ENCODE measurements at places on chromosomes 12 and 14.

DNA sequence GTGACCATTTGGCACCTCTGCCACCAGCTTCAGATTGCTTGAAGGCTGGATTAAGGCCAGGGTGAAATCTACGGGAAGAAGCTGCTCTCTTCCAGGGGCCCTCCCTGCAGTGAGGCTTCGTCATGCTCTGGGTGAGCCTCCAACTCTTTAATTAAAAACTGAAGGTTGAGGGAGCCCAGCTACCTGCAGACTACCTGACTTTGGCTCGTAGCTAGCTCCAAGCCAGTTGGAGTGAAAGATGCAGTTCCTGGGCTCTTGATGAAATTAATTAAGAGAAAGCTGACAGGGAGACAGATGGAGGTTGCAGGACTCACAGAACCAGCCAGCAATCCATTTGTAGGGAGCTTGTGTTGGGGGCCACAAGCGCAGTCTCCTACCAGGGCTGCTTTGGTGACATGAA is 168.5 kb upstream of the SFSWAP start:
- no peak for DNase-seq

DNA sequence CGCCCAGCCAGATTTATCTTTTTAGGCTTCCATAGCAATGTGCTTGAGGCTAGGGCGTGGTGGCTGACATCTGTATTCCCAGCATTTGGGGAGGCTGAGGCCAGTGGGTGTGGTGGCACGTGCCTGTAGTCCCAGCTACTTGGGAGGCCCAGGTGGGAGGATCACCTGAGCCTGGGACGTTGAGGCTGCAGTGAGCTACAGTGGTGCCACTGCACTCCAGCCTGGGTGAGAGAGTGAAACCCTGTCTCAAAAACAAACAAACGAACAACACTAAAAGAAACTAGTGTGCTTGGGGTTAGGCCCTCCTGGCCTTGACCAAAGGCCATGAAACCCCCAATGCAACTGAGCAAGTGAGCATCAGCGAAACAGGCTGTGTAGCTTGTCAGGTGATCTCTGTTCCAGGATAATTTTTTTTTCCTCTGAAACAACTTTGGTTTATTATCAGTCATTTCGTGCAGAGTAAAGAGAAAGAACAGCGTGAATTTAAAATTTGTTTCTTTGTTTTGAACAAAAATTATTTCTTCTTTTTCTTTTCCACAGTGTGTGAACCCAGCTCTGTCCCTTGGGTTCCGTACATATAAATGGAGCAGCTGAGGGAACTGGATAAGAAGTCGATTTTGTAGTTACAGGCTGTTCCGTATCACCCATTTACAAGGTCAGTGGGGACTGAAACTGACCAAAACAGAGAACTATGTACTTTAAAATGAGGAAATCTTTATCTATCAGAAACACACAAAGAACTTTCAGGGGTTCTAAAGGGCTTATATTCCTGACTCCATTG is 8.8 kb upstream of the TUBA1C start:
- DNase-seq: no peak

- DNase-seq: peak; percentile 81
Observed at GRCh38 chr12:56129206-56129941, 1.3 kb downstream of the ESYT1 start.

DNA sequence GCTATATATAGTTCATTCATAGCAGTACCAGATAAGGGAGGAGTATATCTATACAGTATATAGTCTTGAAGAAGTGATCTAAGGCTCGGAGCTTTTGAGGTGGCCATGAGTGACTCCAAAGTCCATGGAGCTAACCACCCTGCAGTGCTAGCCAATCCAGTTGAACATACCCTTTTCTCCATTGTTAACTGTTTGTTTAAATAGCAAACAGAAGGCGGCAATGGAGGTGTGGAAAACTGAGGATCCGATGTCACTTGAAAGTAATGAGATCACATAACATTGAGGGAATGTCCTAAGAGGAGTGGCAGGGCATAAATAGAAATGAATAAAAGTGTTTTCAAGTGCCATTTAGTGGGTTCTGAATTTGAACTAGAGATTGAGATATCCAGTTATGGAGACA is 12.4 kb upstream of the SNAPC1 start:
- peak; percentile 44 for DNase-seq

- DNase-seq: no peak
Observed at GRCh38 chr12:75913502-75914351, 117.8 kb downstream of the PHLDA1 start.
